Upper lobe of left lung (tissue), 6 donors: ENCODE measurements at places on chromosomes 16 and 17.

GRCh38 chr16:6611535-6611934, 721.1 kb upstream of the RBFOX1 start:
- DNase-seq = no peak

DNA sequence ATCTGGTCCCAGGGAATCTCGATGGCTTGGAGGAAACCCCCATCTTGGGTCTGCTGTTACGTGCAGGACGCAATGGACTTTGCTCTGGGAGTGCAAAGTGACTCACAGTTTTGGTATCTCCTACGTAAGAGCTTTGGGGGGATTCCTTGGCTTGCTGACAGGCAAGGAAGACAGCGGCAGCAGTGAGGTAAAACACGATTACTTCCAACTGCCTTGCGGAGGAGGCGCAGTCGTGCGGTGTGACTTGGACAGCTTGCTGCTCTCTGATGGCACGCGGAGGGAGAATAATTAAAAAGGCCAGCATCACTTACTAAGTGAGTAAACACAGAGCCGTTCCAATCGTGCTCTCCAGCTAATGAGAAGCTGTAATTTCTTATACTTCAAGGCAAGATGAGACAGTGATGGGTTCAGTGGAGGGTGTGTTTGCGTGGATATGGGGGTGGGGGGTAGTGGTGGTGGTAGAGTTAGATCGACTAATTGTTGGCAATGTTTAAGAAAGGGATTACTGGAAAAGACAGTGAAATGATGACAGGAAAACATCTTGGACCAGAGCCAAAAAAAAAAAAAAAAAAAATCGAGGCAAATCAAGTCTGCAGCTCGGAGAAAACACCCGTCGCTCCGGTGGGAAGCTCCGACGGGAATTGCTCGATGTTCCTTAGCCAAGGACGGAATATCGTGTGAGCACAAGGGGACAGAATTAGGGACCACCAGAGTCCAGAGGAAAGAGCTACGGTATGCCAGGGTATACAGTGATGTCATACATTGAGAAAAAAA, 184.8 kb upstream of the ZFHX3 start:
- DNase-seq = no peak

GRCh38 chr16:50224286-50224685, 42.1 kb upstream of the ADCY7 start:
- no peak for DNase-seq

DNA sequence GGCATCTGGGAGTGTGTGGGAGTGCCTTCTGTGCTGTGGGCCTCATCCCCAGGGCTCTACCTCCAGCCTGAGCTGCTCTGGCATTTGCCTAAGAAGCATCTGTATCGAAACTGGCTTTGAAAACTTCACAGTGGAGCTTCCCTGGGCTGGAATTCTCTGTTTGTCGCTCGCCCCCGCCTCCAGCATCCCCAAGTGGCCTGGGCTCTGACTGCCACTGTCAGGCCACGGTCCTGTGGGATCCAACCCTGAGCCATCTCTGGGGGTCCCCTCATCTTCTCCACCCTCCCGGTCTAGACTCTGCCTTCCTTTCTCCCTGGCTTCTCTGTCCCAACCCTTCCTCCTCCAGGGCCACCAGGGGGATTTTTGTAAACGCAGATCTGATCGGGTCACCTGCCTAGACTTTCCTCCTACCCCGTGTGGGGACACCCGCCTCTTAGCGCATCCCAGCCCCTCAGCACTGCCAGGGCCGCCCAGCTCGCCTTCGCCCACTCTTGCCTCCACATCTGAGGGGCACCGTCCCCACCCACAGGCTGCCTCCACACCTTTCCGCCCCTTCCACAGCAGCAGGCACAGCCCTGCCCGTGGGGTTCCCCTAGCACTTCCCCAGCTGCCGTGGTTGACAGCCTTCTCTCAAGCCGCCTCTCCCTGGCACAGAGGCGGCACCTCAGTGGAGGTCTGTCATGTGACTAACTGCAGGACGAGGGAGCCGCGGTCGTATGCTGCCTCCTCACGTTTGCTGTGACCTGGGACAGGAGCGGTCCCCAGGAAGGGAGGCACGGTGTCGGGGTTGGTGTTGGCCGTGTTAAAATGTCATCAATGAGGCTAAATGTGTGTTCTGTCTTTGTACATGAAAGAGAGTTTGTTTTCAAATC, 12.0 kb downstream of the TBC1D24 start:
- DNase-seq = peak; percentile 89

DNA sequence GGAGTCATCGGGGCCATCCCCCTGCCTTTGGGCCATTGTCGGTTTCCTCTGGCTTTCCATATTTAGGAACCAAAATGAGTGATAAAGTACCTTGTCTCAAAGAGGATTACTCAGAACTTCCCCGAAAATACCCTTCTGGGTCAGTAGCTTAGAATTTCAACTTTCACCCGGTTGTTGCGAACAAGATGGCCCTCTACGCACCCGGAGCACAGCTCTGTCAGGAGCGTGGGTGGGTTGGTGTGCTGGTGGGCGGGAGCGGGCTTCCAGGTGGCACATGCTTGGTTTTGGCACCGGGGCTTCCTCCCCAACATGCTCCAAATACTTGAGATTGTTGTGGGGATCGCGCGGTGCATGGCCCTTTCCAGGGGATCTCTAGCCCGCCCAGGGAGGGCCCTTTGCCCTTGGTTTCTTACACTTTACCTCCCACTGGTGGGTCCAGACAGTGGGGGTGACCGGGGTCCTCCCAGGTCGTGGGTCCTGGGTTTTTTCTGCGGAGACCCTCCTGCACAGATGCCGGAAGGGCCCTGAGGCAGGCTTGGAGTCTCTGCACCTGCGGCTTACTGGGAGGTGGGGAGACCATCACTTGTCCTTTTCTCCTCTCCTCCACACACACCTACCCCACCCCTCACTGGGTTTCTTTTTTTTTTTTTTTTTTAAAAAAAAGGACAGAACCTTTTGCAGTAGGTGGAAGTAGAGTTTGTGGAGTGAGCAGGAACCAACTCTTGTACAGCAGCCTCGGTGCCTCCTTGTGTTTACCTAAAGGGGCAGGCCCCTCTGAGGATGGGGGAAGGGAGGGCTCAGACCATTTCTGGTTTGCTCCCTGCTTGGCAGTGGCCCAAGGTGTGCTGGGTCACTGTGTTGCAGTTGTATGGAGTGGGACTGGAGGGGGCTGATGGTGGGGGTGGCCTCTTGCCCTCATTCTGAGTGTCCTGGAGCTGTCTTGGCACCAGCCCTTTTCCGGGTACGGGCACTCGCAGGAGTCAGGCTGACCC, 142.1 kb downstream of the SEC14L1 start:
- no peak for DNase-seq

DNA sequence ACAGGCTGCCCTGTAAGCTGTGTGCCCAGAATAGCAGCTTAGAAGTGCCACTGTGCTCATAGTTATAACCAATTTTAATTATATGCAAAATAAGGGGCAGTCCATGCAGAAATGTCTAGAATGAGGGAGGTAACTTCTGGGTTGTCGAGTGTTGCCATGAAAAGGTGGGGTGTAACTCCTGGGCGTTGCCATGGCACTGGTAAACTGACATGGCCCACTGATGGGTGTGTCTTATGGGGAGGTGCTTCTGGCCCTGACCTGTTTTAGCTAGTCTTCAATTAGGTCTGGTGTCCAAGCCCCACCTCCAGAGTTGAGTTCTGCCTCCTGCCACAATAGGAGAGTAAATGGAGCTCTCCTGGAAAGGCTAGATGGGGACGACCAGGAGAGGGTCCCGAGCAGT, 120.6 kb downstream of the SALL1 start:
- DNase-seq = no peak
